ENCODE measurements at places on chromosomes 16 and 17. TPM values are rescaled to one million over a fixed set of nuclear protein-coding genes. Genes with fewer than 3 reads are reported as not detected.

DNA sequence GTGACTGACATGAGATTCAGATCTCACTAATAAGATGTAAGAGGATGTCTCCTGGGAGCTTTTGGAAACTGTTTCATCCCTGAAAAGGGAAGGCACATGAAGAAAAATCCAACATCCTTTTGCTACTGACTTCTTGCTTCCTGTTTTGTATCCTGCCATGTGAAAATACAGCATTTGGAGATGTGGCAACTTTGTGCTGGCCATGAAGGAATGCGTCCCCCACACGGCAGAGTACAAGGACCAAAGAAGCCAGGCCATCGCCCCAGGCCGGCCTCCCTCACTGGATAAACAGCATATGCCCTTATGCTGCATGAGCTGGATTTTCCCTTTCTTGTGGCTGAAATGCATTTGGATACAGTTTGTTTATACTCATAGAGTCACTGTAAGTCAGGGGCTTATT, 5.5 kb upstream of the HASPIN start:
- DNase-seq, result no peak
- peaks cover 26% of the 10 kb centered on the region for H3K4me1 ChIP-seq
- H3K4me3 ChIP-seq, result no peak overlapping the region
- no peaks in the 10 kb centered on the region for H3K36me3 ChIP-seq
- H3K27me3 ChIP-seq, result no peaks in the 10 kb centered on the region
- H3K27ac ChIP-seq, result no peak overlapping the region

GRCh38 chr16:29894352-29894751, 5.0 kb downstream of the SEZ6L2 start:
- H3K4me1 ChIP-seq, result peaks cover 4% of the 10 kb centered on the region
- H3K27ac ChIP-seq, result no peak overlapping the region
- no peak overlapping the region for H3K4me3 ChIP-seq
- no peaks in the 10 kb centered on the region for H3K36me3 ChIP-seq
- H3K27me3 ChIP-seq, result no peaks in the 10 kb centered on the region

GRCh38 chr16:72050769-72051464, 3.4 kb upstream of the HP start:
- no peak overlapping the region for H3K4me3 ChIP-seq
- H3K36me3 ChIP-seq, result no peaks in the 10 kb centered on the region
- no peaks in the 10 kb centered on the region for H3K4me1 ChIP-seq
- no peak for DNase-seq

GRCh38 chr16:29815032-29815721, 775 bp upstream of the PAGR1 start:
- peak overlapping the region; percentile 45 for H3K27ac ChIP-seq
- no peak overlapping the region for H3K4me3 ChIP-seq
- H3K27me3 ChIP-seq, result no peaks in the 10 kb centered on the region
- H3K4me1 ChIP-seq, result peaks cover 63% of the 10 kb centered on the region
- DNase-seq, result peak; percentile 66

- no peak for DNase-seq
- H3K4me3 ChIP-seq, result no peak overlapping the region
- H3K4me1 ChIP-seq, result peaks cover 11% of the 10 kb centered on the region
- no peaks in the 10 kb centered on the region for H3K36me3 ChIP-seq
- H3K27ac ChIP-seq, result no peak overlapping the region
Observed at GRCh38 chr16:22397931-22398330, 23.5 kb upstream of the CDR2 start.

- H3K36me3 ChIP-seq, result no peaks in the 10 kb centered on the region
- no peak for DNase-seq
- H3K27ac ChIP-seq, result no peak overlapping the region
- no peak overlapping the region for H3K4me3 ChIP-seq
- H3K4me1 ChIP-seq, result peaks cover 20% of the 10 kb centered on the region
Observed at GRCh38 chr17:66467766-66468165, 165.4 kb downstream of the PRKCA start.

DNA sequence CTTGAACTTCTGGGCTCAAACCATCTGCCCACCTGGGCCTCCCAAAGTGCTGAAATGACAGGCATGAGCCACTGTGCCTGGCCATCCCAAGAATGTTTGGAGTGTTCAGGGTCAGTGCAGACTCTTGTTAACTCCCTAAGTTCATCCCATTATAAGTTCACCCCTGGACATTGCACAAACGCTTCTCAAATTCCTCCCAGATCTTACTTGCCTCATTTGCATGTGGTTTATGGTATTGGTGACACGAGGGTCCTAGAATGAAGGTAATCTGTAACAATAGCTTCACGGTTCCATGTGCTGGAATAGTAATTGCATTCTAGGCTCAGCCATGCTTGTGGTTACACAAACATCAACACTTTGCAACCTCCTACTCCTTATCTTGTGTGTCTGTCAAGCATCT, 5.0 kb upstream of the CCDC42 start:
- H3K27ac ChIP-seq, result no peak overlapping the region
- H3K4me1 ChIP-seq, result no peaks in the 10 kb centered on the region
- no peaks in the 10 kb centered on the region for H3K27me3 ChIP-seq

GRCh38 chr17:59832883-59833379, 59.8 kb downstream of the TUBD1 start:
- no peaks in the 10 kb centered on the region for H3K36me3 ChIP-seq
- H3K4me3 ChIP-seq, result no peak overlapping the region
- peaks cover 54% of the 10 kb centered on the region for H3K4me1 ChIP-seq
- H3K27me3 ChIP-seq, result no peaks in the 10 kb centered on the region

- no peak overlapping the region for H3K27ac ChIP-seq
- H3K27me3 ChIP-seq, result no peaks in the 10 kb centered on the region
- H3K4me1 ChIP-seq, result no peaks in the 10 kb centered on the region
- no peak for DNase-seq
- H3K36me3 ChIP-seq, result no peaks in the 10 kb centered on the region
Observed at GRCh38 chr16:12160249-12160648, 183.7 kb downstream of the SNX29 start.

Gene MYH1
- polyA plus RNA-seq, result 0.07 TPM

Gene DNAAF8
- polyA plus RNA-seq, result 2.7 TPM

Gene ZNF750
- polyA plus RNA-seq, result 0.08 TPM

Gene ADGRG1
- polyA plus RNA-seq, result 14.7 TPM

Data from adrenal gland (tissue), 19 donors.